Activated T-helper 17 cell treated with anti-CD3 and anti-CD28 coated beads, Interleukin-2, amount 50 U/mL, for 72 hours (primary cell): ENCODE measurements at places on chromosomes 5 and 9.

DNA sequence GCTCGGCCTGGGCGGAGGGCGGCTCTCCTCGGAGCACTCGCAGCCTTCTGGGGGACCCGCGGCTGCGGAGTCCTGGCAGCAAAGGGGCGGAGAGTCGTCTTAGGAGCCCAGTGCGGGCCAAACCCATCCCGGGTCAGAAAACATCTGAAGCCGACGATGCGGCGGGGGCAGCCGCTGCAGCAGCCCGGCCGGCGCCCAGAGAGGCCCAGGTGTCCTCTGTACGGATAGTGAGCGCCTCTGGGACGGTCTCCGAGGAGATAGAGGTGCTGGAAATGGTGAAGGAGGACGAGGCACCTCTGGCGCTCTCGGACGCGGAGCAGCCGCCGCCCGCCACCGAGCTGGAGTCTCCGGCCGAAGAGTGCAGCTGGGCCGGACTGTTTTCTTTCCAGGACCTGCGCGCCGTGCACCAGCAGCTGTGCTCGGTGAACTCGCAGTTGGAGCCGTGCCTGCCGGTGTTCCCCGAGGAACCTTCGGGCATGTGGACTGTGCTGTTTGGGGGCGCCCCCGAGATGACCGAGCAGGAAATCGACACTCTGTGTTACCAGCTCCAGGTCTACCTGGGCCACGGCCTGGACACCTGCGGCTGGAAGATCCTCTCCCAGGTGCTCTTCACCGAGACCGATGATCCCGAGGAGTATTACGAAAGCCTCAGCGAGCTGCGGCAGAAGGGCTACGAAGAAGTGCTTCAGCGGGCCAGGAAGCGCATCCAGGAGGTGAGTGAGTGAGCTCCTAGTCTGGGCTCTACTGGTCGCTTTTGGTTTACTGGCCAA is 1.2 kb downstream of the JMY start:
- ATAC-seq = peak; percentile 36

GRCh38 chr5:58648846-58649245 is 66.0 kb downstream of the RAB3C start:
- no peak for ATAC-seq

DNA sequence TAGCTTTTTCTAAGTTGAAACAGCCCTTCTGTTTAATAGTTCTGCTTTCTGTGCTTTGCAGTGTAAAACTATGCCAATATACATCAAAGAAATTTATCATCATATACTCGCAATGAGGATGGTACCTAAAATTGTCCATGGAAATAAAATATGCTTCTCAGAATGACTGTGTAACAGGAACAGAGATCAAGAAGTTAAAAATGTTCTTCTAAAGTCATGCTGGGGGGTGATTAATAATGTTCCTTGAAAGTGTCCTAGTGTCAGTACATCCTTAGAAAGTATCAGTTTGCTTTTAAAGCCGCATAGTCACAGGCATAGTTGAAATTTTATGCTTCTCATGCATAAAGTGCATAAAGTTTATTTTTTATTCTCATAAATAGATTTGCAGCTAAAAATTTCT is 4.0 kb upstream of the LRRC70 start:
- ATAC-seq = peak; percentile 49

DNA sequence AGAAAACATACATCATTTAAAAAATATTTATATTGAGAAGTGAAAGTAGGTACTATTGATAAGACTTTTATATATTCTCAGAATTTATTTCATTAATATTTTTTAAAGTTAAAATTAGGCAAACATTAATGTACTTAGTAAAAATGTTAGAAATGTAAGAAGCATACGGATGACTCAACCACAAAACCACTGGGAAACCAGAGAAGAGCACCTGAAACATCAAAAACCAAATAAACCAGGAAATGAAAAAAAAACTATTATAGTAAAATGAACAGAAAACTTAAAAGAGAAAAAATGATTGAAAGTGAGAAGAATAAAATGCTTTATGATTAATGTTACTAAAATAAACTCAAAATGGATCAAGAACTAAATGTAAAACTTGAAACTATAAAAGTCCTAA is 233.2 kb upstream of the DAB2 start:
- ATAC-seq = peak; percentile 23

DNA sequence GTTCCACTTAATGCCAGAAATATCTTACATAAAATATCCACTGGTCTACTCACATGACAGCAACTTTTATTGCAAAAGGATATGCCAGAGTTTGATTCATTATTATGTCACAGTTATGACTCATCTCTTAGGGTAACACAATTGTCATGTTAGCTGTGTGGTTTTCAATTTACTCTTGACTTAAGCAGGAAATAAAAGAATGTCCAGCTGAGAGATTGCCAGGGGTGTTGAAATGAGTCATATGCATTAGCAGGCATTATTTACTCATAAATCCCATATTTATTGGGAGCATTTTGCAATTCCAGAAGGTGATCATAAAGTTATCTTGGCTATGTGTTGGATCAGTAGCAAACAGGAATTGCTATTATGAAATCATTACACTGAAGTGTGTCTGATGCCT is 1164.6 kb upstream of the CDH18 start:
- no peak for ATAC-seq

- ATAC-seq = no peak
These were observed 102.5 kb upstream of the ERCC6L2 start for GRCh38 chr9:95773053-95773418.

DNA sequence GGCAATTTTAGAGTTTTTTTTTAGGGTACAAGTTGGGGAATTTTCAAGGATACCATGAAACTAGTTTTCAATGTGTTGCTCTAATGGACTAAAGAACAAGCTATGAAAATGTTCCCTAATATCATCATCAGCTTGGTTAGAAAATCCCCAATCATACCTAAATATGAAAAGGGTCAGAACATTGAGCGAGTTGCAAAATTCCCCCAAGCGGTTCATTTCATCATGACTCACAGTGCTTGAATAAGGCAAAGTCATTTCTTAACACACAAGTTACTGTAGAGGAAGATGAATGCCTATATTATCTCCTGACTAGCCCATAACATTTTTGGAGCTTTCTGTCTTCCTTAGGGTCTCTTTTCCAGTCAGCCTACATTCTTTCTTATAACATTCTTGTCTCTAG is 62.7 kb downstream of the ST8SIA4 start:
- peak; percentile 83 for ATAC-seq

- no peak for ATAC-seq
These were observed 71.7 kb downstream of the ANKRD55 start for GRCh38 chr5:56161439-56161823.

DNA sequence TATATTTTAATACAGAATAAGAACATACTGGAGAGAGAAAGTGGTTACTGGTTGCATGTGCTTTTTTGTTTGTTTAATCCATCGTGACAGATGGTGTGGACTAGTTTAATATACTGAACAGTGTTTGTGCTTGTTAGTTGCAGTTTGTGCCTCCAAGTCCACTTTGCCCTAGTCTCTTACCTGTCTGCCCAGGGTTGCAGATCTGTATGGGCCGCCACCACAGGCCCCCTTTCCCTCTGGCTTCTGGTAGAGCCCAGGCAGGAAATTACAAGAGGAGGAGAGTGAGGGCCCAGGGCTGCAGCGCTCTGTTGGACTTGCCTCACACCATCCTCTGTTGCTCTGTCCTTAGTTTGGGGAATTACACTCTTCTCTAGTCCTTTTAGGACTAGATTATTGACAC is 166.4 kb downstream of the KDM4C start:
- no peak for ATAC-seq

DNA sequence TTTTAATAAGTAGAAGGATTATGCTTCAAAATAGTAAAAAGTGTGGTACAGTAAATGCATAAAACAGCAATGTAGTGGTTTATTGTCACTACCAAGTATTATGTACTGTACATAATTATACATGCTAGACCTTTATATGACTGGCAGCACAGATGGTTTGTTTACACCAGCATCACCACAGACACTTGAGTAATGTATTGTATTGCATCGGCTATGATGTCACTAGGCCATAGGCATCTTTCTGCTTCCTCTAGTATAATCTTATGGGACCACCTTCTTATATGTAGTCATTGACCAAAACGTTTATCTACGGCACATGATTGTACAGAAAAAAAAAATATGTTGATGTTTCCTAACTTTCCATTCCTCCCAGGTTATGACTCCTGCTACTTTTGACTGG is 31.9 kb upstream of the SSBP2 start:
- ATAC-seq = no peak

- no peak for ATAC-seq
These were observed 19.3 kb upstream of the TMEM161B start for GRCh38 chr5:88287846-88288527.

DNA sequence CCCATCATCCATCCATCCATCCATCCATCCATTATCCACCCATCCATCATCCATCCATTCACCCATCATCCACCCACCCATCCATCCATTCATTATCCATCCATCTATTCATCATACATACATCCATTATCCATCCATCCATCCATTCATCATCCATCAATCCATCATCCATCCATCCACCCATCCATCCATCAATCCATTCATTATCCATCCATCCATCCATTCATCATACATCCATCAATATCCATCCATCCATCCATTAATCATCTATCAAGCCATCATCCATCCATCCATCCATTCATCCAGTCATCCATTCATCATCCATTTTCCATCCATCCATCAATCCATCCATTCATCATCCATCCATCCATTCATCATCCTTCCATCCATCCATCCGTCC is 89.0 kb downstream of the NSG2 start:
- ATAC-seq = no peak

GRCh38 chr5:38719916-38720315 is 125.9 kb upstream of the OSMR start:
- no peak for ATAC-seq

DNA sequence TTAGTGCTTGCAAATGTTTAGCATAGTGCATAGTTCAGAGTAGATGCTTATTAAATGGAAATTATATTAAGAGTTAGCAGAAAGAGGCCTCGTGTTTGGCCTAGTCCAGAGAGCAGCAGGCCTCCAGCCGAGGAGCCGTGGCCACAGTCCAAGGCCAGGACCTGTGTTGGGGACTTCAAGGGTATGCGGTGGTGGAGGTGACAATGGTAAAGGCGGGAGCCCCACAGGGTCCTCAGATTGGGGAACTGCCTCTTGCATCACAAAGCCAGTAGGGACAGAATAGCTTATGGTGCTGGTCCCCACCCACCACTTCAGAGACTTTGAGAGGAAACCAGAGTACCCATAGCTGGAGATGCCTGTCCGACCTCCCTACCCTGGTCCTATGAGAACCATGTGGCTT is 554.6 kb upstream of the RIOK2 start:
- no peak for ATAC-seq

GRCh38 chr5:153711755-153712154 is 221.3 kb downstream of the GRIA1 start:
- ATAC-seq = no peak

DNA sequence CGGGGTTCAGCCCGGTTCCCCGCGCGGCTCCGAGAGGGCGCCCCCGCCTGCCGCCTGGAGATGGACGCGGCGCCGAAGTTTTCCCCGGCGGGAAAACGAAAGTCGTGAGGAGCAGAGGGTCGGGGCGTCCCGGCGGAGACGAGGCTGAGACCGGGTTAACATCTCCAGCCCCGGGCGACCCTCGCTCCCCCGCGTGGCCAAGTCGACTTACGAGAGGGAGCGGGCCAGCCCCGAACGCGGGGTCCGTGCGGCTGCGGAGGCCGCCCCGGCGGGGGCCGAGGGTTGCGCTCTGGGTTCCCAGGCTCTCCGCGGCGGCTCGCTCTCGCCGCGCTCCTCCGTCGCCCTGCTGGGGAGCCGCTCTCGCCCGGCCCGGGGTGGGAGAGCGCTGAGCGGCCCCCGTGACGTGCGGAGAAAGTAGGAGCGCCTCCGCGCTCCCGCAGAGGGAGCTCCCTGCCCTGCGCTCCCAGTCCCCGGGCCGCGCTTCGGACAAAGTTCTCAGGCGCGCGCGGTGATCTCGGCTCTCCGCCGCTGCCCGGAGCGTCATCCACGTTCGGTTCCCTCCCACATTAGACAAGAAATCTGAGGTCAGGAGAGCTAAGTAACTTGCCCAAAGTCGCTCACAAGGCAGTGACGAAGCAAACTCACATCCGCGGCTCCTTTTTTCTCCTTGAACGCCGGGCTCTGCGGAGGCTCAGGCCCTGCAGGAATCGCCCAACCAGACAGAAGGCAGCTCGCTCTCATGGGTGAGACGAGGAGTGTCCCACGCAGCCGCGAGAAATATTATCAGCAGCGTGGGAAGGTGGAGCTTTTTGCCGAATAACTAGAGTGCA is 1.2 kb upstream of the GCNT4 start:
- peak; percentile 56 for ATAC-seq

DNA sequence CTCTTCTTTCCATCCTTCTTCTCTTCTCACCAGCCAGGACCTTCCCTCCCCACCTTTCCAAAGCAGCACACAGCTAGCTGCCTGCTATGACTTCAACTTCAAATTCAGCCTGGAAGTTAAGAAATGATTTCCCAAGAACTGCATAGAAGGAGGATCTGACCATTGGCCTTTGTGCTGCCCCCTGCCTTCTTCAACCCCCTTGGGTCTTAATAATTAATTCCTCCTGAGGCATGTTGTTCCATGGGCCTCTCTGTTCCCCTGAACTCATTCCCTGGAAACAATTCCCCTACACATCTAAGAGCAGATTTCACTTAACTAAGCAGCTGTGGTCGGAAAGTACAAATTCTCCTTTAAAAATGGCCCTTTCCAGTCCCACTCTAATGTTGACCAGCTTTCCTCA is 62.4 kb downstream of the ADAMTS12 start:
- no peak for ATAC-seq
